ENCODE measurements at places on chromosomes 3 and 15.

DNA sequence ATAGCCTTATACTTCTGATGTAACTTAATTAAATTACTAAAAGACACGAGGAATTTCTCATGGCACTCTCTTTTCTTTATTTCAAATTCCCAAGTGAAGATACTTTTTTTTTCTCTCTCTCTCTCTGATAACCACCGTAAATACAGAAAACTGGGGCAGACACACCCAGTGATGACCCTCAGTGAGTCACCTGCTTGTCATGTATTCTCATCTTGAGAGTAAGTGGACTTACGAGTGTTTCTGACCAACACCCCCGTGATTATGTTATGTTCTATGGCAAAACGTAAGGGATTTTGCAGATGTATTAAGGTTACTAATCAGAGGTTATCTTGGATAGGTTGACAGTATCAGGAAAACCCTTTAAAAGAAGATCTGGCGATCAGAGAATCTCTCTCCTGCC lies 348.8 kb upstream of the ZNF717 start:
- DNase-seq: no peak

DNA sequence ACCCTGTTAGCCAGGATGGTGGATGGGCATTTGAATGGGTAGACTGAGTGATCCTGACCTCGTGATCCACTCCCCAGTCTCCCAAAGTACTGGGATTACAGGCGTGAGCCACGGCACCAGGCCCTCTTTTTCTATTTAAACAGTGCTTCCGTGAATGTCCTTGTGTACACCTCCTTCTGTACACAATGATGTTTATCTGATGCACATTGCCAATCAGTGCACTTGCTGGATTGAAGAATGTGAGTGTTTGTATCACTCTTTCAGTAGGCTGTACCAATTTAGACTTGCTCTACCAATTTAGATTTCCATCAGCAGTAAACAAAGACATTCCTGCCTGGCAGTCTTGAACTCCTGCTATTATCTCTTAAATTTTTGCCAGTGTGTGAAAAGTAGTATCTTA lies 8.9 kb upstream of the ZNF619 start:
- DNase-seq: no peak

DNA sequence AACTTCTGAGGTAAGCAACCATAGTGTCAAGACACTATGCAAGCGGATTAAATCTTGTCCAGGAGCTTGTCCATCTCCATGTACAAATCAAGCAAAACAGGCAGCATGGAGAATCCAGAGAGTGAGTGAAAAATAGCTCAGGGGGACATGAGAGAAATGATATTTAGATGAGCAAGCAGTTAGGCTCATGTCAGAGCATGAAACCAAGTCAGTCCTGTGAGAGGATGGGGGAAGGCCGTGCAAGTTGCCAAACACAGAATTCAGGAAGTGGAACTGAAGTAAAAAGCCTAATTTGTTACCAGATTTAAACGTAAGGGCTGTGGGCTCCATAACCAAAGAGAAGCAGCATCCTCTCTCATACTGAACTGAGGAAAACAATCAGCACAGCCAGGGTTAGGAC lies 995.9 kb downstream of the MCTP2 start:
- DNase-seq: no peak

DNA sequence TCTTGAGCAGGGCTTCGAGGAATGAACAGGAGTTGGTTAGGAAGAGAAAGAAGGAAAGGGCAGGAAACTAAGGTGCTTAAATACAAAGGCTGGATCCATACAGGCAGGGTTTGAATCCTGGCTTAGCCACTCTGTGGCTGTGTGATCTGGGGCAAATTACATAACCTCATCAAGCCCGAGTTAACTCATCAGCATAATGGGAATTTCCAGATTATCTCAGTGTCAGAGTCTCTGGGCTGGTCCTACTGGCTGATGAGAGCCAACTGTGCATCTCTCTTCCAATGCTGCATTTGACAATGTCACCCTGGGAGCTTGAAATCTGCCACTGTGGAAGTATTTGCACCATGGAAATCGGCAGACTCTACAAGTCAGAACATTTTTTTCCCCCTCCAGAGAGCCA lies 83.8 kb upstream of the SLC6A6 start:
- DNase-seq: peak; percentile 23

- no peak for DNase-seq
These were observed 171.9 kb downstream of the SYNPR start for GRCh38 chr3:63450023-63450422.

GRCh38 chr15:33278816-33279612 lies 31.8 kb upstream of the RYR3 start:
- DNase-seq: peak; percentile 28

GRCh38 chr3:101631098-101631796 lies 45.7 kb downstream of the ZBTB11 start:
- DNase-seq: no peak

GRCh38 chr3:189677667-189678066 lies 46.5 kb downstream of the TP63 start:
- DNase-seq: no peak

DNA sequence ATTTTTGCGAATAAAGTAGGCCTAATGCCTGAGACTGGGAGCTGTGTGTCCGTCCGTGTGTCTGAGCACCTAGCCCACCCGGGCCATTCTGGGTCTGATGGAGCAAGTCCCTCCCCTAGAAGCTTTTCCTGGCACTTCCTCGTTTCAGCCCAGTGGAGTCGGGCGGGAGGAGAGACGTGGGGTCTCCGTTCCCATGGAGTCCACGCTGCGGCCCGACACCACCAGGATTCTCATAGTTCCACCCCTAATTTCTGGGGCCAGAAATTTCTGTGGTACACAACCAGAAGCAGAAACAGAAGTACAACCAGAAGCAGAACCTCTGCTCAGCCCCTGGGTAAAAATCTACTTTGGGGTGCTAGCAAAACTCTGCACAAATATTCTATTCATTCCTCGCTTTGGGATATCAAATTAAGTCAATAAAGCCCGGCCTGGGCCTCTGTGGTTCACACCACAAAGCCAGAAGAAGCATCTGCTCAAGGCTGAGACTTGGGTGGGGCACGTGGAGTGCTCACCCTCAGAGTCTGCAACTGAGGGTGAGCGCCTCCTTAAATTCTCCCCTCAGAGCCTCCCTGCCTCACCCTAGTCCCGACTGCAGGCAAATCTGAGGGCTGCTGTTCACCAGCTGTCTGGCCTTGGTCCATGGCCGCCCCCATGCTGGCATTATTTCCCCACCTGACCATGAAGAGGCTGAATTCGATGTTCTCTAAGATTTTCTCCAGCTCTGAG lies 1.6 kb upstream of the MEGF11 start:
- DNase-seq: no peak

DNA sequence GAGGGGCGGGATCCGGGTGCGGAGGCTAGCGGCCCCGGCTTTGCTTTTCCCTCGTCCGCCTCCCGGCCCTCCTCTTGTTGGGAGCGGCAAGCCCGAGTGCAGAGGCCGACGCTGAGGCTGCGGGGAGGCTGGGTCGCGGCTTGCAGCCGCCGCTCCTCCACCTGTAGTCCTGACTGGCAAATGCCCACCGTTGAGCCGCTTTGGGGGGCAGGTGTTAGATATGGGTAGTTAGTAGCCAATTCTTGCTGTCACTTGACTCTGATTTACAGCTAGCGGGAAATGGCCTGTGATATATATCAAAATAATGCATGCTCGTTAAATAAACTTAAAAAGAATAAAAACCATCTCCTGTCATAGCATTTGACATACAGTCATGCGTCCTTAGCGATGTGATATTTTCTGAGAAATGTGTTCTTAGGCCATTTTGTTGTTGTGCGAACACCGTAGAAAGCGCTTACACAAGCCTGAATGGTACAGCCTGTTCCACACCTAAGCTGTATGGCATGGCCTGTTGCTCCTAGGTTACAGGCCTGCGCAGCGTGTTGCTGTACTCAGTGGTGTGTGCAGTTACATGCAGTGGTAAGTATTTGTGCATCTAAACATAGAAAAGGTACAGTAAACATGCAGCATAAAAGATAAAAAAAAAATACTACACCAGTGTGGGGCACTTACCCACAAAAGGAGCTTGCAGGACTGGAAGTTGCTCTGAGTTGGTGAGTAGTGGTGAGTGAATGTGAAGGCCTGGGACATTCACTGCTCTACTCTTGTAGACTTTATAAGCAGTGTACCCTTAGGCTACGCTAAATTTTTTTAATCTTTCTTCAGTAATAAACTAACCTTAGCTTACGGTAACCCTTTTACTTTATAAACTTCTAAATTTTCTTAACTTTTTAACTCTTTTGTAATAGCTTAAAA lies 873 bp downstream of the CAPN7 start:
- peak; percentile 18 for DNase-seq

GRCh38 chr15:98735304-98735703 lies 87.0 kb downstream of the IGF1R start:
- DNase-seq: no peak

DNA sequence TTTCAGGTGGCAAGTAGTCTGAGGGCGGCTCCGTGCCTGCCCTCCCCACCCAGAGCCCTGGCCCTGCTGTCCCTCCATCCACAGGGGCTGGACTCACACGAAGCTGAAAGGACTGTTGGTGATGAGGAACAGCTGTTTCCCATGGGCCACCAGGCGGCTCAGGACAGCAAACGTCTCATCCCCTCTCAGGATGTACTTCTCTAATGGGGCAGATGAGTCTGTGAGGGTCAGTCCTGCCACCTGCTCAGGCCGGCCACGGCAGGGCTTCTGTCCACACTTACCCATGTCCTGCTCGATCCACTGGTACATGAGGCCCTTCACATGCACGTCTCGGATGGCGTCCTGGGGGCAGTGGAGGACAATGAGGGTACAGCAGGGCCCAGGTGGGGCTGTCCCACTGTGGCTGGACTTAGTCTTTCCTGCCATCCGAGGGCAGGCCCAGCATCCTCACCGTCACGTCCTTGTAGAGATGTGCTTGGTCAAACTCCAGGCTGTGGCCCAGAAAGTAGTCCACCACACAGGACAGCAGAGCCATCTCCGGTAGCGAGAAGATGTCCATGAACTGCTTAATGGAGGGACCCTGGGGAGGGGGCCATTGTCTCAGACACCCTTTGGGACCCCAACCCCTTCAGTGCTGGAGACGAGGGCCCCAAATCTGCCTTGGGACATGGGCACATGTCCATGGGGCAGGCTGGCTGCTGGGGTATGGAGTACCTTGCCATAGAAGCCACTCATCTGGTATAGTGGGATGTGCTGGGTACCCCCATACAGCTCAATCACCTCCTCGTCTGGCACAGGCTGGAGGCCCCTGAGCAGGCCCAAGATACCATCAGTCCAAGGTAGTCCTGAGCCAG lies 5.7 kb downstream of the NT5DC2 start:
- DNase-seq: no peak

DNA sequence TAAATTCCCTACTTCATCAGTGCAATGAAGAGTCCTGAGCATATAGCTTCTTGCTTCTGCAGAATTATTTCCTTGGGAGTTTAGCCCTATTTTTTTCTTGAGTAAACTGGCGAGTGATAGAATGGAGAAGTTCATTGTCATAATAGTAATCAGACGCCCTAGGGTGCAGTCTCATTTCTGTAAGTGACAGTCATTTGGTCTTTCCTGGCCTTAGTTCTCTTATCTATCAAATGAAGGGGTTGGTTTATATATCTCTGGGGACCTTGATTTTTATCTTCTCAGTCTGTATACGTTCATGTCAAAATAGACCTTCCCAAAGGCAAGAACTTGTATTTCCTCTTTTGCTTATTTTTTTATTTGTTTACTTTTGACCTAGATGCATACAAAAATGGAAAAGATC lies 9.9 kb upstream of the ALPK3 start:
- no peak for DNase-seq

DNA sequence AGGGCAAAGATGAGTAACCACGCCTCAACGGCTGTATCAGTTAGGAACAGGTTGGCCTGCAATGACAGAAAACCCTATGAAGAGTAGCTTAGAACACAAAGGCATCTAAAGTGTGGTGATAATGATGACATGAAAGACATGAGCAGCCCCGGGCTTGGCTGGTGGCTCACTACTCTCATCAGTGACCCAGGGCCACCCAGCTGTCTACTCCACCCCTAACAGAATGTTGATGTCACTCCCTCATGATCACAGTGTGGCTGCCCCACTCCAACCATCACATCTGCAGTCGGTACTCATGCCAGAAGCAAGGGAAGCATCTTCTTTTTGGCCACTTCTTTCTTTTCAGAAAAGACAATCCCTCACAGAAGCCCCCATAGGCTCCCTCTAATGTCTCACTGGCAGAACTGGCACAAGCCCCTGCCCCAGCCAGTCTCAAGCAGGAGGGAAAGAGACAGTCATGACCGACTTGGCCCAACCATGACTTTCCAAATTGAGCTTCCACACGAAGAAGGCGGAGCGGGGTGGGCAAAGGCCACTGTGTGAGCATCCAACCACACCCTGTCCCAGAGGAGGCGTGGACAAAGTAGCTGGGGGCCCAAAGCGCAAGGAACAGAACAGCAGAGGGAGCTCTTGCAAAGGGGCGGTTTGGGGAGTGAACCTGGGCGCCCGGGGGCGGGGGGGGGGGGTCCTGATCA lies 72.0 kb upstream of the IQSEC1 start:
- no peak for DNase-seq

- no peak for DNase-seq
These were observed 200.7 kb downstream of the TIGIT start for GRCh38 chr3:114494498-114494897.

- DNase-seq: no peak
These were observed 65.3 kb downstream of the FAIM start for GRCh38 chr3:138673641-138674530.

DNA sequence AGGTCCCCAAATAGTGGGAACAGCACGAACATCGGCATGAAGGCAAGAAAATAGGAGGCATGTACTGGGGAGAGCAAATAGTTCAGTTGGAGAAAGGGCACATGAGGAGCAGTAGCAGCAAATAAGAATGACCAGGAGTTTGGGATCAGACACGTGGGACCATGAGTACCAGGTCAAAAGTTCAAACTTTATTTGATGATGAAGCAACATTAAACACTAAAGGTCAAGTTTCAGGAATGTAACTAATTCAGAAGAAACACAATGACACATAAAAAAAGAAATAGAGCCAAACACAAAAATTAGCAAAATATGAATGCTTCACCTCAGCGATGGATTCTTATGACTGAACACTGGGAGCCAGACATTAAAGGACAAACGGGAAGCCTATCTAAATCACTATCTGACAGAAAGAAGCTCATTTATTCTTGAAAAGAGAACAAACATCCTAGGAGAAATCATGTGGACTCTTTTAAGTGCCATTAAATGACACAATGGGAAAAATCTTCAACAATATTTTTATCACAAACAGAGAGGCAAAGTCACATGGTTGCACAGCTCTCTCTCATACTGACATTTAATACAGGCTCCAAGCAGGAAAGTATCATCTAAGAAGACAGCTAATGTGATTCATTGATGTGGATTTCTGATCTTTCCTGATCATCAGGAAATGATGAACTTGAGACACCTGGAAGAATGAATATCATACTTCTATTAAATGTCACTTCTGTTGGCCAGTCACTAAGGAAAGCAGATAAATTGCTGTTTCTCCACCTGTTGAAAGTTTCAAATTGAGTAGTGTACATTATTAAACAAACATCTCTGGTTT lies 216.9 kb upstream of the THBS1 start:
- no peak for DNase-seq

DNA sequence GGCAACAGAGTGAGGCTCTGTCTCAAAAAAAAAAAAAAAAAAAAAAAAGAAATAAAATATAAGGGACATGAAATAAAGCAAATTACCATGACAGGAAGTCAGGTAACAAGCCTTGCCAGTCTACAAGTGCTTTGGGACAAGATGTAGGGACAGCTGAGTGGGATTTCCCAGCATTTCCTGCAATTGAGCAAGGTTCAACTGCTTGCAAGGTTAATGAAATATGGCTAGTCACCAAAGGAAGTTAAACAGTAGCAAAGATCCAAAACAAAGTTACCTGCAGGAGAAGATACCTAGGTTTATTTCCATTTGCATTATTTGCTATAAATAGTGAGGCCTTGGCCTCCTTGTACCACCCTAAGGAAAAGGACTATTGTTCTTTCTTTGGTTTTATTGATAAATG lies 22.3 kb upstream of the CNOT10 start:
- no peak for DNase-seq
